ENCODE measurements at places on chromosomes 13 and 19. TPM values are rescaled to one million over a fixed set of nuclear protein-coding genes. Genes with fewer than 3 reads are reported as not detected.
A peak's percentile ranks its signal among the peaks of the same experiment; 100 is the strongest.

DNA sequence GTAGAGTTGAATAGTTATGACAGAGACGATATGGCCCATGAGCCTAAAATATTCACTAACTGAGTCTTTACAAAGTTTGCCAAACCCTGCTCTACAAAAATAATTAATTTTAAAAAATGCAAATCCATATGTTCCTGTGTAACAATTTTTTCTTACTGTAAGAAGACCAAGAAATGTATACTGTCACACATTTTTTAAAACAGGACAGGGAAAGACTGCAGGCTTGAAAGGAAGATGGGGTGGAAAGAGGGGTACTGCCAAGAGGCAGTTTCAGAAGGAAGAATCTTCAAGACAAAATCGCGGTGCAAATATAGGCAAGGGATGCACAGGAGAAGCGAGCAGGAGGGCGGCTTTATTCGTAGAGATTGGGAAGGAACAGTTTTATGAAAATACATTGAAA, 115.7 kb upstream of the KLHL1 start:
- no peak for DNase-seq

GRCh38 chr19:14722127-14722526, 32.3 kb downstream of the ZNF333 start:
- DNase-seq, result no peak

DNA sequence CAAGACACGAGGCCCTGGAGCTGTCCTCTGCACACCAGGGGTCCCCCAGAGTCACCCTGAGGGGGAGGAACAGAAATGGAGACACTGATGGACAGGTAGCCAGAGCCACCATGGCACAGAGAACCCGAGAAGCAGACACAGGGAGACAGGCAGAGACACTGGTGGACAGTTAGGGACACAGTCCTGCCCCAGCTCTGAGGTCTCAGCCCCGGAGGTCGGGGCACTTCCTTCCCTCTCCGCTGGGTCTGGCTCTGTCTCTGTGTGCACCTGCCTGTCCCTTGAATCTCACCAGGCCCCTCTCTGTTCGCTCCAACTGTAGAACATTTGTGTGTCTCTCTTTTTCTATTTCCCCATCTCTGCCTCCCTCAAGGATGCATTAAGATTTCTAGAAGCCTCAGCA, 4.6 kb downstream of the KLK14 start:
- no peak for DNase-seq

The RUBCNL gene
- 5.1 TPM for total RNA-seq

The ZNF555 gene
- total RNA-seq, result 24.4 TPM

DNA sequence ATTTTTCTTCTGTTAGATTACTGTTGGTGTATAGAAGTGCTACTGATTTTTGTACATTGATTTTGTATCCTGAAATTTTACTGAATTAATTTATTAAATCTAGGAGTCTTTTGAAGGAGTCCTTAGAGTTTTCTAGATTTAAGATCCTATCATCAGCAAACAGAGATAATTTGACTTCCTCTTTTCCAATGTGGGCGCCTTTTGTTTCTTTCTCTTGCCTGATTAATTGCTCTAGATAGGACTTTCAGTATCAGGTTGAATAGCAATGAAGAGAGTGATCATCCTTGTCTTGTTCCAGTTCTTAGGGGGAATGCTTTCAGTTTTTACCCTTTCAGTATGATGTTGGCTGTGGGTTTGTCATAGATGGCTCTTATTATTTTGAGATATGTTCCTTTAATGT, 5.6 kb upstream of the CD33 start:
- no peak for DNase-seq

The CFD gene
- 5.8 TPM for total RNA-seq

DNA sequence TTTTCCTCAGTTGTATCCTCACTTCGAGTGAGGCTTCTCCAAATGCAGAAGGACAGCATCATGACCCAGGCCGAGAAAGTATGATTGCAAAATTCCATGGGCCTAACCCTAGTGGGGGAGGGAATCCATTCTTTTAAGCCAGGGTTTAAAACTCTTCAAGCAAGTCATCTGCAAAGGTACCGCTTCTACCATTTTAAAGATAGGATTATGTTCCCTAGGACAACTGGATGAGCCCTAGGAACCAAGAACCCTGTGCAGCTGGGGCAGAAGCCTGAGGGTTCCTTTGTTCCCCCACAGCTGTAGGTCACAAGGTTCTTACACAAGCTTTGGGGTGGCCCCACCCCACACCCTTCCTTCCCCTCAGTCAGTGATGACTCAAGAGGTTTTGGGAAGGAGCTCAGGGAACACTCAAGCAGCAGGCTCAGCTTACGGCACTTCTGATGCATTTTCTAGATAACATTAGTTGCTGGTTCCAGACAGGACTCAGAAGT, 13.5 kb downstream of the ARL11 start:
- no peak for DNase-seq

DNA sequence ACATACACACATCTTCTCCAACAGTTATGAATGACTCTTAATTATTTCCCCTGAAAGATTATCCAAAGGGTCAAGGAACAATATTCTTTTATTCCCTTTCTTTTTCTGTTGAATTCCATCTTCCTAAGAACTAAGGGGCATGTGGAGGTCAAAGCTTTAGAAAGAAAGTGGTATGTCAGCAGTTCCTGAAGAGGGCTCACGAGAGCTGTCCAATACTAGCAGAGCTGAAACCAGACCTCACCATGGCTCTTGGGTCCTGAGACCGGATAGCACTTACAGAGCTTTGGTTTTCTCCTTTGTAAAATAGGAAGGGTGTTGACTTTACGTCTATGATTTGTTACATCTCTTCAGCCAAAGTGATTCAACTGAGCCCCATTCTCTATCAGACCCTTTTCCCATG, 109.8 kb upstream of the FREM2 start:
- DNase-seq, result peak; percentile 12

- peak; percentile 93 for DNase-seq
Measured at GRCh38 chr19:33795370-33796163, 1.1 kb upstream of the KCTD15 start.

GRCh38 chr19:13012690-13013608, 17.7 kb downstream of the NFIX start:
- no peak for DNase-seq

DNA sequence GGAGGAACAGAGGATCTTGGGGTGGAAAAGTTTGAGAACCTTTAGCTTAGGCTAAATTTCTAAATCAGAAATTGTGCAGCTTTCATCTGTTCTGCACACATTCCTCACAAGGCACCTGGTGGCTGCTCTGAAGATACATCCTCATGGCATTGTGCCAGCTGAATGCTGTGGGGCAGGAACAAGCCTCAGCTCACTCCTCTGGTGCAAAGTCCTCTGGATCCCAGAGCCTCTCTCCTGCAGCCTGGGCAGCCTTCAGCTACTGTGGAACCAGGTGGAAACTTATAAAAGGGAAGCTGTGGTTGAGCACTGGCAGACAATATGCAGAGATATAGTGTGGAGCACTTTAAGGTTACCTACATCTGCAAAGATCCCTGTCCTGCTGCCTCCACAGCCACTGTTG, 72.3 kb downstream of the KCTD12 start:
- no peak for DNase-seq

The SIGLEC9 gene
- 0.21 TPM for total RNA-seq

The SBSN gene
- total RNA-seq, result 15.6 TPM

- DNase-seq, result no peak
Measured at GRCh38 chr13:113897161-113897560, 33.3 kb upstream of the GAS6 start.

The LAIR2 gene
- not detected for total RNA-seq

DNA sequence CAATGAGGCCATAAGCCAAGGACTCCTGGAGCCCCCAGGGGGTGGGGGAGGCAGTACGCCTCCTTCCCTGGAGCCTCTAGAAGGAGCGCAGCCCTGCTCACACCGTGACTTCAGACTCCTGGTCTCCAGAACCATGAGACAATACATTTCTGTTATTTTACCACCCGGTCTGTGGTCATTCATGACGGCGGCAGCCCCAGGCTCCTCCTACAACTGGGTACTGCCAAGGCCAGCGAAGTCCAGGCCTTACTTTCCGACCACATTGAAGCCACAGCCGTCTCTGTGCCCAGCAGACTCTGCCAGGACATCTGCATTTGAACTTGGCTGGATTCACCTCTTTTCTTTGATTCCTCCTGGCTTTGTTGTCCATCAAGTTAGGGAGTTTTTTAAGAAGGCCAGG, 10.5 kb downstream of the GNG7 start:
- DNase-seq, result no peak

DNA sequence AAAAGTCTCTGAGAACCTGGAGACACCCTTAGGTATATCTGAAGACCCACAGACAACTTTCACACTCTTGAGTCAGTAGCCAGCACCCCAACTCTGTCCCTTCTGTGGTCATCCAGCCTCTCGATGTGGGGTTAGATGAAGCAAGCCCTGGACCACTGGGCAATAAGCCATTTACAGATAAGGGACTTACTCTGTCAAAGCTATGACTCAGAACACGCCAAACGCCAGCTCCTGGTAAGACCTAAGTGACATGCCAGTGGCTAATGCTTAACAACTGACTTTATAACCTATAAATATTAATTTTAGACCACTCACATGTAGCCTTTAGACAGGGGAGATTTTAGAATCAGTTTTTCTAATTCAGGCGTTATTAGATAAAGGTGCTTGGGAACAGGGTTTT, 85.7 kb downstream of the SHISA2 start:
- DNase-seq, result no peak

- peak; percentile 44 for DNase-seq
Measured at GRCh38 chr13:33106656-33107360, 90.6 kb downstream of the KL start.

- DNase-seq, result no peak
Measured at GRCh38 chr13:29914581-29914980, 64.2 kb upstream of the UBL3 start.

DNA sequence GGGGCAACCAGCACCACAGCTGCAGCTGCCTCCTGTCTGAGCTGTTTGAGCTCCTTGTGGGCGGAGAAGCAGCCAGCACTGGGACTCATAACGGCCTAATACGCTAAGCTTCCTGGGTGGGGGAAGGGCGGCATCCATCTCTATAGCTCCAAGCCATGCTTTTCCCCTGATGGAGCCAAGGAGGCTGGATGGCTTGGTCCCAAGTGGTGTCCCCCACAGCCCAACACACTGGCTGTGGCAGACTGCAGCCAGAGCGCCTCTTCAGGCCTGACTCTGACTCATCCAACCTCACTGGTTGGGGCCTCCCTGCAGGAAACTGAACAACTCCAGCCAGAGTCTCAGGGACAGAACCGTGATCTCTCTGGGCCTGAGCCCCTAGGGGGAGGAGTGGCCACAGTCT, 537.3 kb downstream of the SUCLA2 start:
- DNase-seq, result no peak

DNA sequence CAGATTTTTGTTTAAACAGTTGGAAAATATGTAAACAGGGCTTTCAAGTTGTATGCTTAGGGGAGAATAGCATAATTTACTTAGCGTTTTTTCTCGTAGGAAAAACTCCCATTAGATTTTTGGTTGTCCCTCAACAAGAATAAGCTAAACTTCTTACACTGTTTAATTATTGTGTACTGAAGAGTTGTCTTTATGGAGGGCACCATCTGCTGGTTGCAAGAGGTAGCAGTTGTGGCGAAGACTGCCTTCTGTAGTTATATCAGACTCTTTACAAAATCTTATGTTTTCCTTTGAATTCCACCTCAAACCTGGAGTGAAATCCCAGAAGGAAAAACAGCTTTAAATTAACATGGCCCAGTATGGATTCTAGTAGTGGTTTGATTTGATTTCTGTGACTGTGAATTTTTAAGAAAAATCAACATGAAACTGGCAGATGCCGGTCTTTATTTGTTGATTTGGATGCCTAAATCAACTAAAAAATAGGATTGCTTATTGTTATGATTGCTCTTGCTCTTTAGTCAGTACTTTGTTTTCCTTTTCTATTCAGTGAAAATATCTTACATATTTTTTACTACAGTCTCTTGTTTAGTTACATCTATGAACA, 53.4 kb downstream of the PDS5B start:
- DNase-seq, result peak; percentile 68

The TEX29 gene
- total RNA-seq, result 0.72 TPM

DNA sequence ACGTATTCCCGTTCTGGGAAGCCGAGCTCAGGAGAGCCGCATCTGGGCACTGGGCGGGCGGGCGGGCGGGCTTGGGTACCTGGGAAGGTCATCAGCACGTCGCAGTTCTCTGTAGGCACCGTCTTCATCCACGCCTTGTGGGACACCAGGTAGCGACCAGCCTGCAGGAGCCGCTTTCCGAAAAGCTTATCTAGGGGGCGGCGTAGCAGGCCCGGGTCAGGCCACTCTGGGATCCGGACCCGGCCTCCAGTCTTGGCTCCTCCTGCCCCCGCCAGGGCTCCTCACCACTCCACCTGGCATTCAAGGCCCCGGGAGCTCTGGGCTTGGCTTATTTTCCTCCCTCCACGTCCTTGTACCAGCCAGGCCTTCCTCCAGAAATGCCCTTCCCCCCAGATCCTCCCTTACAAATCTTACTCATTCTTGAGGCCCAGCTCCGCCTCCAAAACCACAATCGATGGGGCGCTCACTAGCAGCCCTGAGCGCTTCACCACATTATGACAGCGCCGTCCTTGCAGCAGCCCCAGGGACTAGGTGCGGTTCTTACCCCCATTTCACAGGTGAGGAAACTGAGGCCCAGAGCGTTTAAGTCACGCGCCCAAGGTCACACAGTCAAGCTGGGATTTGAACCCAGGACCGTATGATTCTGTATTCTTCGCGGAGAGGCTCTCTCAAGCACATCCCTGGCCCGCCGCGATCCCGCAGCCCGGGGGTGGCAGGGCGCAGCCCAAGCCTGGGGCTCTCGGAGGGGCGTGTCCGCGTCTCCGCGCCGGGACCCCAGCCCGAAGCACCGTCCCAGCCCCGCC, 843 bp downstream of the ANO8 start:
- DNase-seq, result no peak

DNA sequence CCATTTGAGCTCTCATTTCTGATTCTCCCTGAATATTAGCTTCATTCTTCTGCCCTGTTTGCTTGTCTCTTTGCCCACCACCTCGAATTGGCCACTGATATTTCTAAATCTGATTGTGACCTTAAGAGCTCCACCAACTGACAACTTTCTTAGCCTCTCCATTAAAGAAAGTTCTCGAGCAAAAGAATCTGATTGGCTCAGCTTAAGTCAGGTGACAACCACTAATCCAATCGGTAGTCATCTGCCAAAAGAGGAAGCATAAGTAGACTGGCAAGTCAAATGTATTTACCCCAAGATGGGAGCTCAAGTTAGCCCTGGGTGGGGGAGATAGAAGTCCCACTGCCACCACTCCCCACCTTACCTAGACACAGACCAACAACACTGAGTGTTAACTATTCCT, 41.5 kb downstream of the NOTCH3 start:
- no peak for DNase-seq

The DLL3 gene
- not detected for total RNA-seq

GRCh38 chr13:25249001-25249543, 38.2 kb downstream of the MTMR6 start:
- DNase-seq, result peak; percentile 40

The CSNK1G2 gene
- 52.2 TPM for total RNA-seq

The TSKS gene
- total RNA-seq, result 1.1 TPM

The ELSPBP1 gene
- not detected for total RNA-seq

The MYDGF gene
- 43.9 TPM for total RNA-seq
